ENCODE measurements at places on chromosomes 4 and X. TPM values are rescaled to one million over a fixed set of nuclear protein-coding genes. Genes with fewer than 3 reads are reported as not detected.

TMPRSS11B gene
- total RNA-seq, result not detected

TSPYL2 gene
- 8.7 TPM for total RNA-seq

PLAC1 gene
- not detected for total RNA-seq

WNK3 gene
- total RNA-seq, result 6.5 TPM

SLC6A14 gene
- total RNA-seq, result 0.13 TPM

CAPN6 gene
- total RNA-seq, result 0.27 TPM

PCDH11X gene
- total RNA-seq, result not detected

MTTP gene
- 0.07 TPM for total RNA-seq
